Stimulated activated CD4-positive, alpha-beta T cell treated with anti-CD3 and anti-CD28 coated beads, Interleukin-1b, Interleukin-23, amount 100 ng/mL, for 1 hour (primary cell): ENCODE measurements at places on chromosomes 6 and 20.

DNA sequence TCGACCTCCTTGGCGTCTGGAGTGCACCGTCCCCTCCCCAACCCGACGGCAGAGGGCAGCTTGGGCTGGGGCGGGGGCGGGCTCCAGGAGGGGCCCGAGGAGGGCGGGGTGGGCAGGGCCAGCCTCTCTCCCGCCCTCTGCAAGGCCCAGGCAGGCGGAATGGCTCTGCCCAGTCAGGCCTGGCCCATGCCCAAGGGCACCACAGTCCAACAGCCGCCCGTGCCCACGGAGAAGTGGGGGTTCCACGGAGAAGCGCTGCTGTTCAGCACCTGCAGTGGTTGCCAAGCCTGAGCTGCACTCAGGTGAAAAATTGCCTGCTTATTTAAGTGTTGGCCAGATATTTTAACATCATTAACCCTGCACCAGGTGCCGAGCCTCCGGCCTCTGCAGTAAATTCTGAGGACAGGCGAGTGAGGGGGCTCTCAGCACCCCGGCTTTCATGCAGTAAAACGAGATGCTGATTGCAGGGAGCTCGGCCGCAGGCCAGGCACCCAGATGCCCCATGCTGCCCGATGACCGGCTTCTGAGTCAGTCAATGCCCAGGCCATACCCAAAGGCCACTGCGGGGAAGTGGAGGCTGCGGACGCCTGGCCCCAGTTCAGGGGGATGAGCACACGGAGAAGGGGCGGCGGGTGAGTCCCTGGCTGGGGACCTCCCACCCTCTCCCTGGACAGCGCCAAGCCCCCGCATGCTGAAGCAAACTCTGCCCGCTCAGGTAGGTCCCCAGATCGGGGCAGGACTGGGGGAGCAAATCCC, at the start of gene SRMS:
Gene SRMS (minus strand): TSS at position 25 of the 756 bp plus-strand sequence. CDS start 286 bp downstream, outside the sequence.
- no peak for DNase-seq

- DNase-seq: peak; percentile 70
Measured at GRCh38 chr20:62143081-62143956, at the start of the genes PSMA7 and SS18L1. Gene PSMA7, minus strand, starts transcription at chr20:62143394. Its CDS starts 91 bp downstream, at chr20:62143303. Gene SS18L1, plus strand, starts transcription at chr20:62143769. Its CDS starts 52 bp downstream, at chr20:62143821.

- DNase-seq: no peak
Measured at GRCh38 chr6:60643870-60644269, 1642.2 kb downstream of the KHDRBS2 start.

DNA sequence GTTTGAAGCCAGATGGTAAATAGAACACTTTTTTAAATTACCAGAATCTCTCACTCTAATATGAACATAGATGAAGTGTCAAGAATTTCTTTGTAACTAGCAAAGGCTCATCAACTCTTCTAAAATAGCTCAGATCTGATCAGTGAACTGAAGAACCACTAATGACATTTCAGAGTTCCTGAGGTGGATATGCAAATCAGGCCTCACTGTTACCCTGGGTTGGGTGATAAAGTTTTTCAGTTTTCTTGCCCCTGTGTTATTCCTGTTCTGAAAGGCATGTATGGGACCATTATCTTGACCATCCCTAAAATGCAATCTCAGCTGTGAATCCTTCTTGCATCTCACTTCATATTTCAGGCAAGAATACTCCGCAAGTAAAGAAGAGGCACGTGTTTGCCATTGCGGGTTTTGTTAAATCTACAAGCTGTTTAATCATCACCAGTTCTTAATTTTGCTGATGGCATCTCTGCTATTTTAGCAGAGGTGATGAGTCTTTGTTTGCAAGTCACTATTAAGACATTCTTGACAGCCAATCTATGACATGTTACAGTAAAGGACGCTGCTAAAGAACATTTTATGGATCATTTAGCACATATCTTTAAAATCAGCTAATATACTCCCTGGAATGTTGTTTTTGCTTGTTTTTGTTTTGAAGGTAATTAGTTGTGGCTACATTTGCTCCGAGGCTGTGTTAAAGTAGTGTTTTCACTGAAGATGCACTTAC, 47.9 kb downstream of the KHDC1L start:
- no peak for DNase-seq

DNA sequence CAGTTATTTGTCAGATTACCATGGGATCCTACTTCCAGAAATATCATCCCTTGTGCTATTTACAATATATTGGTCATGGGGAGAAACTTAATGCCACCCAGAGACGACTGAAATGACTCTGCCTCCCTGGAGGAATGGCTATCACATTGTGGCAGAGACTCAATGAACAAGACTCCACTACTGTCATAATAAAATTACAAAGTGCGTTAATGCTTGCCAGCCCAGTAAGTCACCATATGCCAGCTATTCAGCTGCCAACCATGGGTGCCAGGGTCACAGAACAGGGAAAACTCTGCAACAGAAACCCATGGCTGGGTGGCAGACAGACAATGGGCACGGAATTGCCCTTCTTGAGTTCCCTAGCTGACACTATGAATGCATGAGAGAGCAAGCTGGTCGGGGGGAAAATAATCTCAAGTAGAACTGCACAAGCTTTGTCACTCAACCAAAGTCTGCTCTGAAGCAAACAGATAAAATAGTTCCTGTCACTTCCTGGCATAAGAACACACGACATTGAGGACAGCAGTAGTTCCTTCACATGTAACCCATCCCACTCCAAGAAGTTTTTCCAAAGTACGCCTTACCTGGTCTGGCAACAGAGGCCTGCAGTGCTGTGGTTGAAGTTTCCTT, 32.1 kb downstream of the TP53INP2 start:
- DNase-seq: no peak

GRCh38 chr6:169709293-169709692, 7.4 kb downstream of the C6orf120 start:
- DNase-seq: no peak

DNA sequence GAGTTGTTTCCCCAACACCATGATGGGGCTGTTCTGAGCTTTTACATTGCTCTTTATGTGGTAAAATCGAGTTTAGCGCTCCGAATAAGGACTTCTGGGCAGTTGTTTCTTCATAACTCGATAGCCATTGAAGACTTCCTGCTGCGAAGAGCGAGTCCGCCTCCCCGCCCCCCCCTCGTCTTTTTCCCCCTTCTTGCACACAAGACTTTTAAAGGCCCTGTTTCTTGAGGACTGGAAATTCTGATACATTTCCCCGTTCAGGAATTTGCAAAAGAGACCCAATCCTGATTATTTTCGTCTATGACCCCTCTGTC, 1.5 kb upstream of the CITED2 start:
- DNase-seq: no peak

- no peak for DNase-seq
Measured at GRCh38 chr6:111709201-111709600, 103.5 kb upstream of the TRAF3IP2 start.

DNA sequence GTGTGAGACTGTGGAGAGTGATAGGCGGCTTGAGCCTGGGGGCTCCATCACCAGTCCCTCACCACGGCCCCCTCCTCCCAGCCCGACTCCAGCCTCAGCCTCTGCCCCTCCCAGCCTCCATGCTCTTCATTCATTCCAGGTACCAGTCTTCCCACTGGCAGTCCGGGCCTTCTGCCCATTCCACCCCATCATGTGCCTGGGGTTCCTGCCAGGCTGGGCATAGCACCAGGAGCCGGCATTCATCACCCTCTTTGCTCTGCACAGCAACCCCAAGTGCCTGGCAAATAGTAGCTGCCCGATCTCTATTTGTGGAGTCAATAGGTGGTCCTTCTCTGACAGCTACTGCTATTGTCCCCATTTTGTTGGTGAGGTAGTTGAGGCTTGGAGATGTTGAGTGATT, 39.6 kb upstream of the GTSF1L start:
- no peak for DNase-seq

GRCh38 chr20:57666106-57666833, 43.5 kb downstream of the PMEPA1 start:
- no peak for DNase-seq

- no peak for DNase-seq
Measured at GRCh38 chr6:21565431-21565830, 28.1 kb upstream of the SOX4 start.

- DNase-seq: no peak
Measured at GRCh38 chr6:112305795-112306564, 41.1 kb upstream of the RFPL4B start.

DNA sequence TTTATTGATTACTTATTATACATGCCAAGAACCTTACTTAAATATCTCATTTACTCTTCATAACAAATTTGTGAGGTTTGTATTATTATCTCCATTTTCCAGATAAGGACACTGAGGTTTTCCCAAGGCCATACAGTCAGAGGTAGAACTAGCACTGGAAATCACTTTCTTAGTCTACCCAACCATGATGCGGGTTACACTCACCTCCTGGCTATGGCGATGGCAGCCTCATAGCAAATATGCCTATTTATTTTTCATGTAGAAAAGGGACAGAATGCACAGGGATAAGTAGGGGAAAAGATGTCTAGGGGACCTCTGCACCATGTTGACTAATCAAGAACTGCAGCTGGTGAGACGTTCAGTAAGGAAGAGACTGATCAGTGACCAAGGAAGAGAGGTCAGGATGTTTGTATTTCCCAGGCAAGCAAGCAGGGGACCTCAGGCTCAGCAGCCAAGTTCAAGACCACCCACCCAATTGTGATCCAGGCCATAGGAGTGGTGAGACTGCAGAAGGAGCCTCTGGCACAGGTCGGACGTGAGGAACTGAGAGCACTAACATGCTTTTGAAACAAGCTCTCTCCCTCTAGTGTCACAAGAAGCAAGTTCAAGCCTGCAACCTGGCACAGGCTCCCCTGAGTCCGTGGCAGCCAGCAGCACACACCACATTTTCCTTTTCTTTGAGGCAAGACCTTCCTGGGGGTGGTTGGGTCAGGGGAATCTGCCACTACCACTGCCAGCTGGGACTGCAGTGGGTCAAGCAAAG, 97.8 kb downstream of the GMPR start:
- DNase-seq: no peak

DNA sequence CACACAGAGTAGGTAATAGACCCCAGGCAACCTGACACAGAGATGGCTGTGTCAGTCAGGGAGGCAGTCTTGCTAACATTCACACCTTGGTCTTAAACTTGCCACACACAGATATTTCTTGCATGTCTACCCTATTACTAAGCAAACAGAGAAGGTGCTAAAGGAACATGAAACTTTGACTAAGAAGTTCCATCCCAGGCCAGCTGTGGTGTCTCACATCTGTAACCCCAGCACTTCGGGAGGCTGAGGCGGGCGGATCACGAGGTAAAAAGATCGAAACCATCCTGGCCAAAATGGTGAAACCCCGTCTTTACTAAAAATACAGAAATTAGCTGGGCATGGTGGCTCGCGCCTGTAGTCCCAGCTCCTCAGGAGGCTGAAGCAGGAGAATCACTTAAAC, 222.4 kb upstream of the JARID2 start:
- no peak for DNase-seq

GRCh38 chr6:134878136-134878535, 71.8 kb downstream of the ALDH8A1 start:
- no peak for DNase-seq

DNA sequence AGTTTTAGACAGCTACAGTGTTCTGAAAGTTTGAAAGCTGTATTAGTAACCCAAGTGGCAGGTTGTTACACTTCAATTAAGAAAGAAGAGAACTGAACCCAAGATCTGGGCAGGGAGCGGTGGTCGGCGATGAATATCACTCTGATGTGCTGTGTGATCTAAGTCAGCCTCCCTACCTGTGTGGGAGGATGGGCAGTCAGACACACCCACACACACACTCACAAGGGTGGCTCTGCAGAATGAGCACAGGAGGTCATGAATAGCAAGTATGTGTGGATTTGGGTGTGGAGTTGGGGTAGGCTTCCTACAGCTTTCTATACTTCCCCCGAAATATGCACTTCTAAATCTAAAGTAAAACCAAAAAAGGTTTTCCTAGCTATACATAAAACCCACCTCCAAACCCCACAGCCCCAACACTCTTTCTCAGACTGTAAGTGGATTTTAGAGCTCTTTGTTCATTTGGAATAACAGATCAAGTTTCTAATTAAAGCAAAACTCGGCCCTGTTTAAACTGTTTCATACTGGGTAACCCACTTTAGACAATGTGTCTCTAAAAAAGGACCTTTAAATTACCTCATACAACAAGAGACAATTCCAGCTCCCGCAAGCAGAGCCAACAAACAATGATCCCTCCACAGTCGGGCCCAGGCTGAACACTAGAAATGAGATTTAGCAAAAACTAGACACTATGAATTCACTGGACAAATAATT, 19.4 kb downstream of the TNFRSF21 start:
- DNase-seq: no peak

DNA sequence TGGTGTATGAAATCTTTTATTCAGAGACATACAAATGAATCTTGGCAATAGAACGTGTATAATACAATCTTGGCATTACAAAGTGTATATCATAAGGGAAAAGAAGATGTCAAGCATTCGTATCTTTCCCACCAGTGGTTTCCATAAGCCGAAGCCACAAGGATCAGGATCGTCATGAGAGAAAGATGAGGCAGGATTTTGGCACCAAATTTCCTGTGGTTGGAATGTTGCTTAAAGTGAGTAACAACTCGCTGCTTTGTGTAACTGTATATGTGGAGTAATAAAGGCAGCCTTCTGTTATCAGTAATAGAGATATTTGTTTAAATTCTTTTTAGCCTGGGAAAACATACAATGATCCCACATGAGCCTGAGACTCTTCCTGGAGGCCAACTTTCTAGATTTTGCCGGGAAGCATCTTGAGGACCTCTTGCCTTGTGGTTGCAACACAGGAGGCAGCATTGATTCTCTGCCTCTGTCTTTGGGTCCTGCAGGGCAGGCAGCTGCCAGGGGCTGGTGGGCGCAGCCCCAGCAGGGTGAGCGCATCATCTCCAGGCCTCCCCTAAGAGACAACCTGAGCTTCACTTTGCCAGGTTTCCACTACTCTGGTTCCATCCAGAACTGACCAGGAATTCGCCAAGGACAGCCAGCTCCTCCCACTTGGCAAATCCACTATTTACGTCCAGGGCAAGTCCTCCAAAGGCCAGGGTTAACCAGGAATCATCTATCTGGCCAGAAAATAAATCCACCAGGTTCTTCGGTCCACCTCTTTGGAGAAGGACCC, 230.9 kb upstream of the SULF2 start:
- no peak for DNase-seq

DNA sequence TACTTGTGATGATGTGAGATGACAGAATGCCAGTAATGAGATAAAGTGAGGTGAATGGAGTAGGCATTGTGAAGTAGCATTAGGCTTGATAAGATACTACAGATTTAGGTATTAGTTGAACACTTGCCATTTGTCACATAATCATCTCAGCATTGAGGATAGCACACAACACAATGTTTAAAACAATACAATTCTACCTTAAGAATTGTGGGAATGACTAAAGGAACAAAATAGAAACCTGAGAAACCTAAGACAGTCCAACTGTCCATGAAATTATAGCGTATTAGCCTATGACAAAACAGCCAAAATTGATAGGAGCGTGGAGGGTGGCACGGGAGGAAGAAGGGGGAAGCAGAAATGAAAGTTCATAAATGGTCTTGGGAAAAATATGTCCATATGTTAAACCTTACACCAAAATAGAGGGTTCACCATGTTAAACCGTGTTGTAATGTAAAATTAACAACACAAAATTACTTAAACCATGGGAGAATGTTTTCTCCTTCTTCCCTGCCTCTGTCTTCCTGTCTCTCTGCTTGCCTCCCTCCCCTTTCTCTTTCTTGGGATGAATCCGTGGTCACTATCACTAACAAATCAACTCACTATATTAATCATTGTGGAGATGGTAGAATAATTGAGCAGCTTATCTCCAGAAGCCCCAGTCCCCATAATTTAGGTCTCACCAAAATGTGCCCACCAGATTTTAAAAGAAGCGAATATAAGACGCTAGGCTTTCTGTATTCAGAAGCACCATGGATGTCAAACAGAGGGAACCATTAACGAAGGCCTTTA, 33.0 kb upstream of the HFE start:
- no peak for DNase-seq

- DNase-seq: no peak
Measured at GRCh38 chr6:148426317-148426977, 83.8 kb downstream of the SASH1 start.
